Dorsolateral prefrontal cortex (tissue), 122 donors: ENCODE measurements at places on chromosomes 13 and 19. TPM values are rescaled to one million over a fixed set of nuclear protein-coding genes. Genes with fewer than 3 reads are reported as not detected.

URAD gene
- total RNA-seq: not detected

DMKN gene
- total RNA-seq: 30.5 TPM

ZNF285 gene
- 6.4 TPM for total RNA-seq

CBY2 gene
- total RNA-seq: not detected

ZNF99 gene
- 0.69 TPM for total RNA-seq

KLF2 gene
- 16.1 TPM for total RNA-seq
